ENCODE measurements at places on chromosomes 16 and 17.

GRCh38 chr17:82127704-82128103, 29.7 kb upstream of the FASN start:
- no peak for DNase-seq

- no peak for DNase-seq
Measured at GRCh38 chr16:88374736-88375135, 8.0 kb upstream of the ZNF469 start.

- DNase-seq = peak; percentile 75
Measured at GRCh38 chr16:1771188-1771863, at the start of gene NME3. NME3 (minus strand) TSS chr16:1771543; CDS start chr16:1771534, 9 bp downstream.

GRCh38 chr17:43760254-43760852, 1.8 kb upstream of the SOST start:
- peak; percentile 91 for DNase-seq

DNA sequence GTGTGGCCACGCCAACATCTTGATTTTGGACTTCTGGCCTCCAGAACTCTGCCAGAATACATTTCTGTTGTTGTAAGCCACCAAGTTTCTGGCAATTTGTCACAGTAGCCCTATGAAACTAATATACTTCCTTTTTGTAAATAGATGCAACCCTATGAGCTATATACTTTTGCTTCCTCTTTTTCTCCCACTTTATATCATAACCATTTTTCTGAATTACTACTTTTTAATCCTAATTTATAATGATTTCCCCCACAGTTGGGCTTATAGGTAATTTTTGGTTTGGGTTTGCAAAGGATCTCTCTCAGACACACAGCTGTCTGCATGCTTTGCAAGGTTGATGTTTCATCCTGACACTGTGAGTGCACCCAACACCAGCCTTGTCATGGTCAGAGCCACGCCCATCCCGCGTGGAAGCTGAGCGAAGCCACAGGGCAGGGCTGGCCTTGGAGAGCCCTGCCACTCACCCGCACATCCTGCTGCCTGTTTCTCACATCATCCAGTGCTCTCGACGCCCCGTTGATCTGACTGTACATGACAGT, 5.8 kb downstream of the TRIM25 start:
- no peak for DNase-seq
